Spleen (tissue), 13 donors: ENCODE measurements at places on chromosomes 5 and 9. TPM values are rescaled to one million over a fixed set of nuclear protein-coding genes. Genes with fewer than 3 reads are reported as not detected.

- H3K4me1 ChIP-seq = peaks cover 47% of the 10 kb centered on the region
- H3K4me3 ChIP-seq = no peak overlapping the region
- H3K27me3 ChIP-seq = no peaks in the 10 kb centered on the region
- DNase-seq = no peak
- peak overlapping the region; percentile 33 for H3K27ac ChIP-seq
- peaks cover 91% of the 10 kb centered on the region for H3K36me3 ChIP-seq
Measured at GRCh38 chr9:136672431-136673087, 9.8 kb downstream of the EGFL7 start.

GRCh38 chr5:39816866-39817265 is 392.1 kb upstream of the DAB2 start:
- H3K27ac ChIP-seq = no peak overlapping the region
- H3K4me1 ChIP-seq = no peaks in the 10 kb centered on the region
- no peak for DNase-seq
- no peaks in the 10 kb centered on the region for H3K36me3 ChIP-seq
- no peaks in the 10 kb centered on the region for H3K27me3 ChIP-seq

- no peak overlapping the region for H3K4me3 ChIP-seq
- no peaks in the 10 kb centered on the region for H3K36me3 ChIP-seq
- H3K27ac ChIP-seq = no peak overlapping the region
- no peaks in the 10 kb centered on the region for H3K27me3 ChIP-seq
- DNase-seq = no peak
- no peaks in the 10 kb centered on the region for H3K4me1 ChIP-seq
Measured at GRCh38 chr9:79184831-79185230, 386.9 kb upstream of the TLE4 start.

DNA sequence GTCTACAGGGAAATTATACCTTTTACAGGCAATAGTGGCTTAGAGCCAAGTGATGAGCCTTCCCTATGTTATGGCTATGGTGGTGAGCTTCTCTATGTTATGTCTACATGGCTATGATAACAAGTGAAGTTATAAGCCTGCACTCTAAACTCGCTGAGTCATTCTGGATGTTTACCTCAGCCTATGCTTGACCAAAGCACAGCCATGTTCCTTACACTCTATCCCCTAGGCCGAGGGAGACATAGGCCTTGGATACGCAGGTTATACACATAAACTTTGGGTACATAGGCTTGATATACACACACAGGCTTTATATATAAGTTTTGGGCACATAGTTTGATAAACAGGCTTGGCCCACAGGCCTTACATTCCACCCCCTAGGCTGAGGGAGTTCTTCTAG is 13.8 kb downstream of the DMAC1 start:
- H3K27me3 ChIP-seq = no peaks in the 10 kb centered on the region
- no peaks in the 10 kb centered on the region for H3K36me3 ChIP-seq
- no peak for DNase-seq
- H3K4me1 ChIP-seq = no peaks in the 10 kb centered on the region

DNA sequence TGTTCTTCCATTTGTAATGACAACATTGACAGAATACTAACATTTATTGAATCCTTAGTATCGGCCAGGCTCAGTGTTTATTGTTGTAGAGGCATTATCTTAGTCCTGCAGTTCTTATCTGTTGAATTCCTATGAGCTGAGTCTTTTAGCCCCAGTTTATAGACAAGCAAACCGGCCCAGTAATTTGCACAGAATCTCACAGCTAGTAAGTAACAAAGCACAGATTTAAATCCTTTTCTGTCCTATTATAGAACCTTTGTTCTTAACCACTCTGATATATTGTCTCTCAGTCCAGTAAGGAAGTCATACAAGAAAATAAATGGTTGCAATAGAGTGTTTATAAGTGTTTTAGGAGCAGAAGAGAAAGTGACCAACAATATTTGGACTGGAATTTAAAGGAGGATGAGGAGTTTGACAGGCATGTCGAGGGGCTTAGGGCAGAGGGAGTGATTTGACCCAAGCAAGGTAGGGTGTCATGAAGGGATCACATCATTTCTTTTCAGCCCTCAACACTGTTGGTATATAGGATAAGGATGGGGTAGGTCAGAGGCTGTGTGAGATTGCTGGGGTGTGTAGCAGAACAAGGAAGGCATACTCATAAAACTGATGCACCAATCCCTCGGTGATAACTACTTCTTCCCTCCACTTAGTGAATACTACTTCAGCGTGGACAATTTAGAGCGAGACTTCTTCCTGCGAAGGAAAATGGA is 39.5 kb downstream of the LARP1 start:
- DNase-seq = no peak
- H3K4me1 ChIP-seq = peaks cover 5% of the 10 kb centered on the region
- peaks cover 76% of the 10 kb centered on the region for H3K36me3 ChIP-seq
- no peaks in the 10 kb centered on the region for H3K27me3 ChIP-seq
- no peak overlapping the region for H3K4me3 ChIP-seq

DNA sequence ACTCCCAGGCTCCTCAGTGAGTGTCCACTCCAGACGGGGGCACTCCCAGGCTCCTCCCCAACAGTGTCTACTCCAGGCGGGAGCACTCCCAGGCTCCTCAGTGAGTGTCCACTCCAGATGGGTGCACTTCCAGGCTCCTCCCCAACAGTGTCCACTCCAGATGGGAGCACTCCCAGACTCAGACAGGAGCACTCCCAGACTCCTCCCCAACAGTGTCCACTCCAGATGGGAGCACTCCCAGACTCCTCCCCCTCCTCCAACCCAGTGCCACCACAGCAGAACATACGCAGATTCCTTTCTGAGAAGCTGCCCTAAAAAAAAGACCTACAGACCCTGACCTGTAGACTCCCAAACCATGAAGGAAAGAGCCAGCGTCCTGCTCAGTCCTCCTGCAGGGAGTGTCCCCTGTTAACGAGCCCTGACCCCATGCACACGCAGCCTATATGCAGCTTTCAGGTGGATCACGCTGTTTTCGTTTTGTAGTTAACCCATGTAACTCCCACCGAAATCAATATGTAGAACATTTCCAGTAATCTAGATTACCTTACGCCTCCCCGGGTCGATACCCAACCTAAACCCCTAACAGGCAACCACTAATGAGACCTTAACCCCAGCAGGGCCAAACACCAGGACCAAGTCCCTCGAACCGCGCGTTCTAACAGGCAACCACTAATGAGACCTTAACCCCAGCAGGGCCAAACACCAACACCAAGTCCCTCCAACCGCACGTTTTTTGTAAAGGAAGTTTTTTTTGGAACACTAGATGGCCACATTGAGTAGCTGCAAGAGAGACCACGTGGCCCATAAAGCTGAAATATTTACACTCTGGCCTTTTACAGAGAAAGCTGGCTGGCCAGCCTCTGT is 15.7 kb downstream of the PNPLA7 start:
- no peak overlapping the region for H3K27ac ChIP-seq
- H3K27me3 ChIP-seq = no peaks in the 10 kb centered on the region
- peaks cover 23% of the 10 kb centered on the region for H3K4me1 ChIP-seq
- peaks cover under 1% of the 10 kb centered on the region for H3K36me3 ChIP-seq
- DNase-seq = no peak

- no peaks in the 10 kb centered on the region for H3K36me3 ChIP-seq
- no peak overlapping the region for H3K4me3 ChIP-seq
Measured at GRCh38 chr5:31730139-31730538, 91.2 kb downstream of the PDZD2 start.

DNA sequence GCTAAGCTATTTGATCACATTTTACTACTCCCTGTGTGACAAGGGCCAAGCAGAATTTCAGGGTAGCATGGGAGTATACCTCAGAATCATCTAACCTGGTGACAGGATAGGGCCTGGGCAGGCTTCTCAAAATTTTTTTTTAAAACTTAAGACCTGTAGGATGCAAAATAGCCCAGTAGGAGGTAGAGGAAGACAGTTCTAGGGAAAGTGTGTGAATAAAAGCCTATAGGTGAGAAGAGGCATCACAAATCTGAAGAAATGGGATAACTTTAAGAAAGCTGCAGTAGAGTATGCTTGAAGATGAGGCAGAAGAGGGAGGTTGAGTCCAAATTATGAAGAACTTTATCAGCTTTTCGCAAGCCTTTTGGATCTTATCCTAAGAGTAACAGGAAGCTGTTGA is 32.3 kb downstream of the CNTRL start:
- no peak for DNase-seq
- H3K27ac ChIP-seq = no peak overlapping the region
- H3K27me3 ChIP-seq = no peaks in the 10 kb centered on the region
- no peaks in the 10 kb centered on the region for H3K36me3 ChIP-seq

DNA sequence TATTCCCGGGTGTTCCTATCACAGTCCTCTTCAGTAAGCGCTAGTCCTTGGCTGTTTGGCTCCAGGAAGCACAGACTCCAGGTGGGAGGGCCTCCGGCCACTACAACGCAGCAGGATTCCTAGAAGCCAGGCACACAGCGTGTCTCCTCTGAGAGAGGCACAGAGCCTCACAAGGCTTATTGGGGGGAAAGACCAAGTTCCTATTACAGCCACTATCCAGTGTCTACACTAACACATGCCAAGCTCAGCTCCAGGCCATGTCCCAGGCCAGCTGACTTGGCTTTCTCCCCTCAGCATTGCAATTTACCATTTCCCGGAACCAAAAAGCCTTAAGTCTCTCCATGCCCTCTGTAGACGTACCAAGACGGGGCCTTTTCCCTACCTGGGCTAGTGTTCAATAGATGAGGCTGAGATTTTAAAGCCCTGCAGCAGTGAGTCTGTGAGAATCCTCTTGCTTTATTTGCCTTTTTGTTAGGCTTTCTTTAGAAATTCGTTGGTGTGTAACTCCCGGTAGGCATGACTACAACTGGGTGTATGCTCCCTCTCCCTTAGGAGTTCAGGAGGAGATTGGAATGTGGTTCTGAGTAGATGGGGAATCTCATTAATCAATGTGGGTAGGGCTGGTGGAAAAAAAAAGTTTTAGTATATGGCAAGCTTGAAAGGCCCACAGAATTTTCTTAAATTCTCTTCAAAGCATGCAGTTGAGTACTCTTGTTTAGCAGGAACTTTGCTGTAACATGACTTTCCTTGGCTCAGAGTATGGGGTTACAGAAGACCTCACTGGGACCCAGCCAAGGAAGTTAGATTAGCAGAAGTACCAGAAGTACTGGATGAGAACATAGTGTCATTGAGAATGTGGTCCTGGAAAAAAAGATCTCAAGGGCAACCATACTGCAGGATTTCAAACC is 84.3 kb upstream of the SLC1A3 start:
- H3K4me1 ChIP-seq = no peaks in the 10 kb centered on the region
- no peak overlapping the region for H3K4me3 ChIP-seq
- no peak overlapping the region for H3K27ac ChIP-seq
- no peaks in the 10 kb centered on the region for H3K27me3 ChIP-seq
- H3K36me3 ChIP-seq = no peaks in the 10 kb centered on the region
- no peak for DNase-seq

DNA sequence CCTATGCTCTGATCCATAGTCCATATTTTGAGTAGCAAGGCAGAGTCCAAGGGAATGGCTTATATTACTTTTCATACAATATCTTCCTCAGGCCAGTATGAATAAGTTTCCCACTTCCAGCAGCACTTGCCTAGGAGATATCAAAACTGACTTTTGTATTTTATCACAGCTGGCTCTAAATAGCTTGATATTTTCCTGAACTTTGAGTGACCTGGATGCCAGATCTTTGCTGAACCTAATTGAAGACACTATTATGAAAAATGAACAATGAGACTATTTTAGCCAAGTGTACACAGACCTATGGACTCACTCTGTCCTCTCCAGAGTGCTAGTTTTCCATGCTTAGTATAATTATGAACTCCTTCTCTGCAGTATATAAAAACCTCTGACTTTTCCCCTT is 475.6 kb upstream of the PTGER4 start:
- DNase-seq = no peak
- H3K36me3 ChIP-seq = no peaks in the 10 kb centered on the region
- no peak overlapping the region for H3K27ac ChIP-seq
- no peaks in the 10 kb centered on the region for H3K4me1 ChIP-seq

- H3K27me3 ChIP-seq = no peaks in the 10 kb centered on the region
- H3K36me3 ChIP-seq = no peaks in the 10 kb centered on the region
- no peaks in the 10 kb centered on the region for H3K4me1 ChIP-seq
- H3K27ac ChIP-seq = no peak overlapping the region
Measured at GRCh38 chr9:16625161-16625631, 245.3 kb downstream of the BNC2 start.

GRCh38 chr5:16866795-16867576 is 69.1 kb downstream of the MYO10 start:
- peaks cover 4% of the 10 kb centered on the region for H3K4me1 ChIP-seq
- no peaks in the 10 kb centered on the region for H3K27me3 ChIP-seq
- H3K36me3 ChIP-seq = no peaks in the 10 kb centered on the region
- no peak for DNase-seq
- no peak overlapping the region for H3K4me3 ChIP-seq
- H3K27ac ChIP-seq = no peak overlapping the region

- H3K36me3 ChIP-seq = no peaks in the 10 kb centered on the region
- no peaks in the 10 kb centered on the region for H3K27me3 ChIP-seq
- H3K27ac ChIP-seq = no peak overlapping the region
- H3K4me3 ChIP-seq = no peak overlapping the region
- no peaks in the 10 kb centered on the region for H3K4me1 ChIP-seq
Measured at GRCh38 chr5:5326115-5326758, 96.2 kb upstream of the ICE1 start.

DNA sequence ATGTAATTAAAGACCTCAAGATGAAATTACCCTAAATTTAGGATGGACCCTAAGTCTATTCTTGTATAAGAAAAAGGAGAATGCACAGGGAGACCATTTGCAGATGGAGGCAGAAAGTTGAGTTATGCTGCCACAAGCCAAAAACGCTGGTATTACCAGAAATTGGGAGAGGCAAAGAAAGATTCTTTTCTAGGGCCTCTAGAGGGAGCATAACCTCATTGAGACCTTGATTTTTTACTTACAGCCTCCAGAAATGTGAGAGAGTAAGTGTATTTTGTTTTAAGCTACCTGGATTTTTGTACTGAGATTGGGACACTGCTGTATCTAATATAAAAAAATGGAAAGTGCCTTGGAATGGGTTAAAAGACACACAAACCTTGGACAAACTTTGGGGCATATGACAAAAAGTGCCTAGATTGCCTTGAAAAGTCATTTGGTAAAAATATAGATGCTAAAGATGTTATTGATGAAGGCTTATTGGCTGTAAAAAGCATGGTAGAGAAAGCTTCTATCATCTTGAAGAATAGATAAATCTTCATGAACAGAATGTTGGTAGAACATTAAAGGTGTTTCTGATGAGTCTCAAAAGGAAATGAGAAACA is 174.7 kb upstream of the PRDM9 start:
- no peaks in the 10 kb centered on the region for H3K4me1 ChIP-seq
- H3K27me3 ChIP-seq = no peaks in the 10 kb centered on the region

The SV2C gene
- 0.02 TPM for polyA plus RNA-seq

The FAM221B gene
- not detected for polyA plus RNA-seq

The PCDHAC2 gene
- 0.15 TPM for polyA plus RNA-seq

The FOXD4L6 gene
- polyA plus RNA-seq = 0.04 TPM
